ENCODE measurements at places on chromosomes 16 and 17.

DNA sequence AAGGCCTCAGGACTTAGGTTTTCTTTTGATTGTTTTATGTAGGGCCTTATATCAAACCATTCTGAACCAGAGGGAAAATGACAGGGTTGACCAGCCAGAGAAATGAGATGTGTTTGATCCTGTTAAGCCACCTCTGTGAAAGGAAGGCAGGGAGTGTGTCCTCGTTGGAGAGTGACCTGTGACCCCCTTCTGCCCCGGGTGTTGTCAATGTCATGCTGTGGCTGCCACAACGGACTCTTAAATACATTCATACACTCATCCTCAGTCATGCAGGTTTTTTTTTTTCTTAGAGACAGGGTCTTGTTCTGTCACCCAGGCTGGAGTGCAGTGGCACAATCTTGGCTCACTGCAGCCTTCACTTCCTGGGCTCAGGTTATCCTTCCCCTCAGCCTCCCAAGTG lies 6.1 kb downstream of the MYCBPAP start:
- DNase-seq, result no peak

DNA sequence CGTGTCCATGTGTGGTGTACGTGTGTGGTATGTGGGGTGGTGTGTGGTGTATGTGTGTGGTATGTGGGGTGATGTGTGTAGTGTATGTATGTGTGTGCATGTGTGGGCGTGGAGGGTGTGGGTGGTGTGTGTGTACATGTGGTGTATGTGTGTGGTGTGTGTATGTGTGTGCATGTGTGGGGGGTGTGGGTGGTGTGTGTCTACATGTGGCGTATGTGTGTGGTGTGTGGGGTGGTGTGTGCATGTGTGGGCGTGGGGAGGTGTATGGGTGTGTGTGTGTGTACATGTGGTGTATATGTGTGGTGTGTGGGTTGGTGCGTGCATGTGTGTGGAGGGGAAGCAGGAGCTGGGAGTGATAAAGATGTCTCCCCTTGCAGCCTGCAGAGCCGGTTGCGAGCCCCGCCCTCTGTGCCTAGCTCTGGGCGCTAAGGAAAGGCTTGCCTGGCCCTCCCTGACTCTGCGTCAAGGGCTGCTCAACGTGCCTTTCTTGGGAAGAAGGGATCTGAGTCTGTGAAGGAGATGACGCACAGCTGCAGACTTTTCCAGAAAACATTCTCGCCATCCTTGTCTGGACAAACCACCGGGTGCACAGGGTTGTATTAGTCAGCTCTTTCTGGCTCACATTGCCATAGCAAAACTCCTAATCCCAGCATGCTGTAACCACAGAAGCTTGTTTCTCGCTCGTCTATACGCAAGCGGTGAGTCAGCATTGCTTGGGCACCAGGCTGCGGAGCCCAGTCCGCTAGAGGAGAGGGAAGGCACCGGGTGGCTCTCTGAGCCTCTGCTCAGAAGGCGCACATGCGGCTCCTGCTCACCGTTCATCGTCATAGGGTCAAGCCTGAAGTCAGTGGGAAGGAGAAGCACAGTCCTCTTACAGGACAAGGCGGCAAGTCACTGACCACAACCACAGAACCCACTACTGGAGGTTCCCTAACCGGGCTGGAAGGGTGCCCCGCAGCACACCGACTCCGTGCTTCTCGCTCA lies 2.0 kb upstream of the CD300H start:
- DNase-seq, result no peak

DNA sequence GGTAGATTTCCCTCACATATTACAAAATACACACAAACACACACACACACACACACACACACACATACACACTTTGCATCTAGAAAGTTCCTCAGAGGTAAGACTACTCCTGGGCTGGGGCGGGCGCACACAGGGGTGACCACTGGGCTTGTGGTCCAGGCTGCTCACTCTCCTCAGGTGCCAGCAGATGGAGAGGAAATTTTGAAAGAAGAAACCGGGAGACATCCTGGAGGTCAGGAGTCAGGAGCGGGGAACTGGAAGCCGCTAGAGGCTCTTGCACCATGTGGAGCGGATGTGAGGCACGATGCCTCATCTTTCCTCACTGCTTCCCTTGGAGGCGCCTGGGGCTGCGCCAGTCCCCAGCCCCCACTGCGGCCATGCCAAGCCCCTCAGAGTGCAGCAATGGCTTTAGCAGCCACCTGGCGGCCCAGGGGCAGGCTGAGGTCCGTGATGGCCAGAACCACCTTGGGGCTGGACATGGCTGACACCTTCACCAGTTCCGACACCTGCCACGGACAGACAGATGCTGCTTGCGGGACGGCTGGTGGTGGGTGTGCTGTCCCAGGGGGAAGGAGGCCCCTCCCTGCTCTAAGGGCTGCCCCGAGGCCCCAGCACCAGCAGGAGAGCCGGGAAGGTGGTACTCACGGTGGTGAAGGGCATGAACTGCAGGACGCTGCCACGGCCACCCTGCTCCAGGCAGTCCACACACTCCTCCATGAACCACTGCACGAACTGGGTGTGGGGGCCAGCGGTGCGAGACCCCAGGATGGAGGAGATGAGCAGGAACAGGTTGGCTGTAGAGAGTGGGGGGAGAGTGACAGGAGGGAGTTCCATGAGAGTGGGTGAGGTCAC lies 4.1 kb downstream of the CSF3 start:
- no peak for DNase-seq

DNA sequence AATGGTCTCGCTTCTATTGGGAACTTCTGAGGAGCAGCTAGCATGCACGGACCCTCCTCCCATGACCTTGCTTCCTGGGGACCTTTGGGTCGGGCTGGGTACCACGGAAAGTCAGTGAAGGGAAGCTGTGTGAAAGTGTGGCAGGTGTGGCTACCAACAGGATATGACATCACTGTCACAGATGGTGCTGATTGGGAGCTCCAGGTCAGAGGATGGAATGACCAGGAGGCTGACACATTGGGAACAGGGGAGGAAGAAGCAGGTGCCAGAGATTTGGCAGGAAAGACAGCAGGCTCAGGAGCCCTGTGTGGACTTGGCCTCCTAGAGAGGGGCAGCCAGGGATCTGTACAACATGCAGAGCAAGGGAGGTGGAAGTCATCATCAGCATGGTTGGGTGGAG lies 34.0 kb downstream of the CPNE2 start:
- no peak for DNase-seq

- DNase-seq, result no peak
These were observed 5.7 kb downstream of the FOXF1 start for GRCh38 chr16:86515777-86516622.

- DNase-seq, result peak; percentile 98
These were observed 10.6 kb upstream of the ZNF213 start for GRCh38 chr16:3123986-3124886.

GRCh38 chr16:10922328-10923145 lies 19.7 kb downstream of the DEXI start:
- no peak for DNase-seq

- no peak for DNase-seq
These were observed 21.7 kb upstream of the ACSF3 start for GRCh38 chr16:89071686-89072547.

DNA sequence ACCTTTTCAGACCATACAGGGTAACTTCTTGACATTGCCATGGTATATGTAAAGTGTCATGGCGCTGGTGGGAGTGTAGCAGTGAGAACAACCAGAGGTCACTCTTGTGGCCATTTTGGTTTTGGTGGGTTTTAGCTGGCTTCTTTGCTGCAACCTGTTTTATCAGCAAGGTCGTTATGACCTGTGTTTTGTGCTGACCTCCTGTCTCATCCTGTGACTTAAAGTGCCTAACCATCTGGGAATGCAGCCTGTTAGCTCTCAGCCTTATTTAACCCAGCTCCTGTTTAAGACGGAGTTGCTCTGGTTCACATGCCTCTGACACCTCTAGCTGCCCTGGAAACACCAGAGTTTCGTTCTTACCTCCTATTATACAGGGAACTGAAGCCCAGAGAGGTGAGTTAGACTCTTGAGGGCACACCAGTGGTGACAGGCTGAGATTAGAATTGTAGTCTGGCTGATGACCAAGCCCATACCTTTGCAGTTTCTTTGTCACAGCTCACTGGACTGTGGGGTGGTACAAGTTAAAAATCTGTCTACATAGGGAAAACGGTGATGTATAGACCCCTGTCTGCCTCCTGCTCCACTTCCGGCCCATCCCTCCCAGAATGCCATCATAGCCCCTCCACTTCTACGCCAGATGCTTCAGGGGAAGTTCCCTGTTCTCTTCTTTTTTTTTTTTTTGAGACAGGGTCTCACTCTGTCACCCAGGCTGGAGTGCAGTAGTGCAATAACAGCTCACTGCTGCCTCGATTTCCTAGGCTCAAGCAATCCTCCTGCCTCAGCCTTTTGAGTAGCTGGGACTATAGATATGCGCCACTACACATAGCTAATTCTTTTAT lies 21.0 kb downstream of the KSR1 start:
- DNase-seq, result no peak

GRCh38 chr17:36849871-36850348 lies 87.4 kb upstream of the LHX1 start:
- DNase-seq, result peak; percentile 69

GRCh38 chr16:9447195-9447551 lies 355.7 kb downstream of the HAPSTR1 start:
- DNase-seq, result no peak

- DNase-seq, result no peak
These were observed 2.0 kb downstream of the PITPNM3 start for GRCh38 chr17:6554342-6554741.

Data from stimulated activated CD4-positive, alpha-beta T cell treated with anti-CD3 and anti-CD28 coated beads, TNF-alpha, amount 100 ng/mL, for 24 hours (primary cell).